ENCODE measurements at places on chromosomes 2 and 18.

- DNase-seq, result peak; percentile 50
- no peaks in the 10 kb centered on the region for H3K27me3 ChIP-seq
- H3K4me3 ChIP-seq, result no peak overlapping the region
- peaks cover 2% of the 10 kb centered on the region for H3K4me1 ChIP-seq
Measured at GRCh38 chr18:33560686-33561370, 17.2 kb upstream of the ASXL3 start.

GRCh38 chr2:84880645-84881521 is at the start of gene TRABD2A:
TSS of gene TRABD2A (minus strand) at chr2:84881084. CDS start at chr2:84881039, 45 bp downstream.
- H3K27me3 ChIP-seq, result no peaks in the 10 kb centered on the region
- DNase-seq, result peak; percentile 71
- H3K4me1 ChIP-seq, result peaks cover 13% of the 10 kb centered on the region
- no peaks in the 10 kb centered on the region for H3K36me3 ChIP-seq
- peak within 1 kb of the TSS; percentile 91 for H3K4me3 ChIP-seq

- no peaks in the 10 kb centered on the region for H3K36me3 ChIP-seq
- H3K4me1 ChIP-seq, result peaks cover 16% of the 10 kb centered on the region
- H3K4me3 ChIP-seq, result no peak overlapping the region
- H3K27me3 ChIP-seq, result no peaks in the 10 kb centered on the region
- peak; percentile 44 for DNase-seq
Measured at GRCh38 chr2:160918906-160919503, 241.2 kb upstream of the TANK start.

- H3K27ac ChIP-seq, result no peak overlapping the region
- no peaks in the 10 kb centered on the region for H3K4me1 ChIP-seq
- H3K36me3 ChIP-seq, result no peaks in the 10 kb centered on the region
- H3K27me3 ChIP-seq, result no peaks in the 10 kb centered on the region
Measured at GRCh38 chr2:130768191-130768855, 13.0 kb downstream of the AMER3 start.

DNA sequence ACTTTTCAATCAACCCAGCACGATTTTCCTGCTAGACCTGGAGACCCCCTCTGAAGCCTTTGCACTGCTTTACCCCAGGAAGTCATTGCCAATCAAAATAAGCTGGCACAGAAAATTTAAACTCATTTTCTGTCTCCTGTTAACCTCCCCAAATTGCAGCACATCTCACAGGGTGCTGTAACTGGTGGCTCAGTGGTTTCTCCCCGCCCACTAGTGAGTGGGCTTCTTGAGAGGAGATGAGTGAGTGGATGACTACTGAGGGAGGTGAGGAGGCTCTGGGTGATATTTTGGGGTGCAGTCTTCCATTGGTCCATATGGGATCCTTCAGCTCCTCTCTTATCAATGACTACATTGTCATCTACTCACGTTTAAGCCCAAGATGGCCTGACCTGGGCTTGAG is 239.8 kb upstream of the HS6ST1 start:
- DNase-seq, result no peak
- H3K36me3 ChIP-seq, result no peaks in the 10 kb centered on the region
- no peaks in the 10 kb centered on the region for H3K27me3 ChIP-seq
- H3K27ac ChIP-seq, result no peak overlapping the region
- H3K4me3 ChIP-seq, result no peak overlapping the region

All from IMR-90 (cell line).